Progenitor cell of endocrine pancreas (in vitro differentiated cells): ENCODE measurements at places on chromosomes 4 and X. TPM values are rescaled to one million over a fixed set of nuclear protein-coding genes. Genes with fewer than 3 reads are reported as not detected.

GRCh38 chrX:9355739-9356138, 109.1 kb upstream of the TBL1X start:
- no peak for DNase-seq

CXorf51B gene
- total RNA-seq, result not detected in 2 replicates

TLR1 gene
- 3.0 and 3.1 TPM in 2 replicates for total RNA-seq

GRCh38 chr4:168309781-168310180, 8.8 kb downstream of the DDX60 start:
- no peak for DNase-seq

DNA sequence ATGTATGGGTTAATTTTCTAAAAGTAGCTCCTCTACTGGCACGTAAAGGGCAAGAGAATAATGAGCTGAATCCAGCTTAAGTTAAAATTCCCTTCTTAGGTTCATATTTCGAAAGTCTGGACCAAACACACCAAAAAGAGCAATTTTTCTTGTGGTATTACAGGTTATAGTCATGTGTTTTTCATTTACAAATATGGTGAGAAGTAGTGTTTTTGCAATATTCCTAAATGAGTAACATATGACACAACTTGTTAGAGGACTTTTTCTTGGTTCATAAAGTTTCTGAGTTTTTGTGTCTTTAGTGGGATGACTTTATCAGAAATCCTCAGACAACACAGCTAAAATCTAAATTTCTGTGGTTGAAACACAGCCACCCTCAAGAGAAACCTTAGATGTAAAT, 172.1 kb downstream of the AFF2 start:
- no peak for DNase-seq
